SK-N-SH (cell line): ENCODE measurements at places on chromosomes 7 and 10.

GRCh38 chr7:50852901-50853300, 70.2 kb upstream of the GRB10 start:
- no peak for DNase-seq

GRCh38 chr7:130960208-130960988, 226.4 kb upstream of the KLF14 start:
- no peak for DNase-seq

DNA sequence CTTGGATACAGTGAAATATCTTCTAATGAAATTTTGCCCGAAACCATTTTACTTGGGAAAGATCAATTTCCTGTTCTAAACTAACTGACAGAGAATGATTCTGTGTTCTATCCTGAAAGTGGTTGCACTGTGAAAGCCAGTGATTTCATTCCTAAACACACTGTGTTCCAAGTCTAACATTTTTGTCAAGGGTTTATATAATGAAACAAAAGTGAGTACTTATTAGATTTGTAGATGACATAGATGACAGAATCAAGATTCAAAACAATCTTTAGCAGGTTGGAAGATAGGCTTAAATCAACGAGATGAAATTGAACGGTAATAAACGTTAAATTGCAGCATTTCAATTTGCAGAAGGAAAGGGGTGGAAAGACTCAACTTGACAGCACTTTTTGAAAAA, 13.3 kb downstream of the KAT6B start:
- no peak for DNase-seq

- no peak for DNase-seq
Measured at GRCh38 chr10:36437367-36437766, 688.0 kb upstream of the ANKRD30A start.

- DNase-seq: no peak
Measured at GRCh38 chr10:30178356-30178964, 119.1 kb upstream of the JCAD start.

DNA sequence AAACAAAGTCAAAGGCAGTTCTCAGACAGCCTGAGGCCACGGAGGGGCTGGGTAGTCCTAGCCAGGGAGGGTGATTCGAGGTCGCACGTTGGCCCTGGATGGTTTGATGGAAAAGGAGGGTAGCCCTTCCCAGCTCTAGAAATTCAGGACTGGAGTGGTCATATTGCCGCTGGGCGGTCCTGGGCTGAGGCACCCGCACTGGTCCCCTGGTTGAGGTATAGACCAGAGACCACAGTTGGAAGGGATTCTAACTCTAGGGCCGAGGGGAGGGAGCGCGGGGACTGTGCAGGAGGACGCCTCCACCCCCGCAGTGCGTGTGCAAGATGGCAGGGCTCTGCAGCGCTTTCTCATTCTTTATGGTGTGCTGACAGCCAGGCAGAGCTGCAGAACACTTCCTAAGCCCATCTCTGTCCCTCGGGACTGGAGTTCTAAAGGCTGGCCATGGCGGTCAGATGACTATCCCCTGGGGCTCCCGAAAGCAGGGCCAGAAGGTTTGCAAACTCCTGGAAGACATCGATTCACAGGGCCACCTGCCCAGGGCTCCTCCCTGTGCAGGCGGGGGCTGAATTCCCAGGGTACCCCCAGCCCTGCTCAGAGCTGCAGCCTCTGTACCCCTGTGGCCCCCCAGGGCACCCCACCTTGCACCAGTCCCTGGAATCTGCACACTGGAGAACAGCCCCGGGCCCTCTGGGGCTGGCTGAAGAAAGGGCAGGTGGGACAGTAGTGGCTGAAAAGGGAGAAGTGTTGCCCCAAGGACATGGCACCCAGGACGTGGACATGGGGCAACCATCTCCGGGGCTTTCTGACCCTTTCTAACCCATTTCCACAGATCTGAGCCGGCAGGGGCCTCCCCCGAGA, 51.0 kb upstream of the ELN start:
- DNase-seq: peak; percentile 54

DNA sequence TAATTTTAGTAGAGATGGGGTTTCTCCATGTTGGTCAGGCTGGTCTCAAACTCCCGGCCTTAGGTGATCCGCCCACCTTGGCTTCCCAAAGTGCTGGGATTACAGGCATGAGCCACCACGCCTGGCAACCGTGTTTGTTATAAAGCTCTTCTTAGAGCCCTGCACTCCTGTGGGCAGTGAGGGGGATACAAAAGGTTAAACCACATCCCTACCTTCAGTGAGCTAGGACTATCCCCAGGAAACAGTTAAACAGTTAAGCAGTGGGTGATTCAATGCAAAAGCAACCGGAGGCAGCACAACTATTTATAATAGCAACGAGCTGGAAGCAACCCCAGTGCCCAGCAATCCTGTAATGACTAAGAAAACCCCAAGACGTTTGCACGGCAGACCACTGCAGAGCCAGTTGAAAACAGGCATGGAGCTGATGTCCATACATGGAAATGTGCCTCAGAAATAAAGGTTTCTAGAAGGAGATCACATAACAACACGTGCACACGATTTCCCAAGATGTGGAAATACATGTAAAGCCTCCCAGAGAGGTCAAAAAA, 107.2 kb upstream of the LYZL2 start:
- DNase-seq: no peak

GRCh38 chr7:98211676-98212531, 665 bp downstream of the BHLHA15 start:
- peak; percentile 60 for DNase-seq

- no peak for DNase-seq
Measured at GRCh38 chr10:62761115-62761514, 43.4 kb upstream of the ADO start.

- no peak for DNase-seq
Measured at GRCh38 chr7:138244606-138245005, 168.3 kb downstream of the AKR1D1 start.

DNA sequence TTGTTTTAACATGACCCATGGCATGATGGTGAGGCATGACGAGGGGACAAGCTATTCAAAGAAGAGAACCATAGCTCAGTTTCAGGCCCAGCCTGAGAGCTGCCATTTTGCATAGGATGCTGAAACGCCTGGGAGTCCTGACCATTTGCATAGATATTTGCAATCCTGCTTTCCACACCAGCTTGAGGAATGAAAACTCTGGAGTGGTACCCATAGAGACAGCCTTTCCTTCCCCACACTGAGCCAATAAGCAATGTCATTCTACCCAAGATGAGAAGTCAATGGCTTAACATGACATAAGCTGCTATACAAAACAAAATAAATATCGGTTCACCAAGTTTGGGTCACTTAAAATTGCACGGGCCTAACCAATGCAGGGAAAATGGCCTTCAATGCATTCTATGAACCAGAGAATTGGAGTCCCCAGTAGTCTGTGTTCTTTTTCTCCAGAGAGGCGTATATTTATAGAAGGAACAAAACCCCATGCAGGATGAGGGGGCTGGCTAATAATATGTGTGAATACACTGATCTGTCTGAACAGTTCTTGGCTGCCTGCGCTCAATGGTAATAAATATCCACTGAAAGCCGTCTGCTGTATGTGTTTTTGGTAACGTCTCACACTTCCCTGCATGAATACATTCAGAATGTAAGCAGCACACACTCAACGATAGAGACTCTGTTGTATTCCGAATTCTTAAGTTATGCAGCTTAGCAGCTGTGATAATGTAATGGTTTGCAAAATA, 329.3 kb downstream of the FRMD4A start:
- no peak for DNase-seq

GRCh38 chr7:1987084-1987535, 245.6 kb downstream of the MAD1L1 start:
- DNase-seq: no peak

DNA sequence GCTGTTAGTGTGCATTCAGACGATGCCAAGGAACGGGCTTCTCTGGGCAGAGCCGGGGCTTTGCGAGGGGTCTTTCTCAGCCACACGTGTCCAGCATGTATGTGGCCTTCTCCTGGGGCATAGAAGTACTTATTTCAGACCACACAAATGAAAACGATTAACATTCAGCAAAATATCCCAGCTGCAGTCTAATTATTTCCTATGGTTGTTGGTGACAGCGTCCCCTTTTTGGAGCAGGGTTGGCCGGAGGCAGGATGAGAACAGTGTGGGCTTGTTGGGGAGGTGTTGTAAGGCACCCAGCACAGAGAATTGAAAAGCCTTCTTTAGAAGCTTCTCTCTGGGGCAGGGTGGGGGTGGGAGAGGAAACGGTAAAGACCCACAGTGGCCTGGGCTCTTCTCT, 54.2 kb downstream of the PTPRE start:
- no peak for DNase-seq

- DNase-seq: peak; percentile 51
Measured at GRCh38 chr10:58266826-58267712, 625 bp downstream of the IPMK start.

DNA sequence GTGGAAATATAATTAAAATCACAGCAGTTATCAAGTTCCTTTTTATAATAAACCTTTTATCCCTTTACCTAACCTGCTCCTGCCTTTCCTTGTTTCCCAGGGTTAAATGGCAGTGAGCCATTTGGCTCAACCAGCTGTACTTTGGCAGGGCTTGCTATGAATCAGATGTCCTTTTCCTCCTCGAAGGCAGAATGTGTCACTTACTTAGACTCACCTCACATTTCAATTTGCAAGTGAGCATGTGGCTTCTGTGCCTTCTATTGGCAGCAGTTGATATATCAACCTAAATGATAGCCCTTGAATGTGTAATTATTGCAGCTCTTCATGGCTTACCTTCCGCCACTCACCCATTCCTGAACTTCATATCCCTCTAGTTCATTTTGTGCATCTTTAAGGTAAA, 301.7 kb downstream of the CSTF2T start:
- no peak for DNase-seq

DNA sequence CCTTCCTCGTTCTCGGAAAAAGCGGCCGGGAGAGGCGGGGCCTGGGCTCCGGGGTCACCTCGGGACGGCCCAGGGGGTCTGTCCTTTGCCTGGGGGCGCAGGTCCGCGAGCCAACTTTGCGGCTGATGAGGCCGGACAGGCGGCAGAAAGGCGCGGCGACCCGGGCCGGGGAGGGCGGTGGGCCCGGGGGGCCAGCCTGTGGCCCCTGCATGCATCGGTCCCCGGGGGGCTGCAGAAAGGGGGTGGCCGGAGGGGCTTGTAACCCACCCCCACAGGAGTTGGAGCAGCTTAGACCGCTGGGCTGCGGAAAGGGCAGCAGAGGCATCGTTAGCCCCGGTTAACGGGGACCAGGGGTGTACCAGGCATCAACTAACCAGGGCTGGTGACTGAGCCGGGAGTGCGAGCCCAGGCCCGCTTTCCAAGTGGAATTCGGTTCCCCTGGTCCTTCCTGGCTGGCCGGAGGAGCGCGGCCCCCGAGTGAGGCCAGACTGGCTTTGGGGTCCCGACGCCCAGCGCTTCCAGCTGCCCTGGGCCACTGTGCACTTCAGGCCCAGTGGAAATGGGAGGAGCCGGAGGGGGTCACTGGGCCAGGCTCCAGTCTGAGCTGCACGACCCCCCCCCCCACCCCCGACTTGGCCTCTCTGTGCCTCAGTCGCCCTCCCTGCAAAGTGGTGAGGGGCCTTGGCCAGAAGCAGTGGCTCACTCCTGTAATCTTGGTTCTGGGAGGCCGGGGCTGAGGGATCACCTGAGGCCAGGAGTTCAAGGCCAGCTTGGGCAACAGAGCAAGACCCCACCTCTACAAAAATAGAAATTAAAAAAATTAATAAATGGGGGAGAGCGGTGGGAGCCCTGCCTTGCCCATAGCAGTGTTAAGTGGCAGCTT, 919 bp downstream of the SLC29A4 start:
- peak; percentile 86 for DNase-seq

GRCh38 chr10:121179006-121179405, 327.8 kb downstream of the WDR11 start:
- DNase-seq: no peak

GRCh38 chr10:285216-285615, 150.0 kb downstream of the ZMYND11 start:
- no peak for DNase-seq

DNA sequence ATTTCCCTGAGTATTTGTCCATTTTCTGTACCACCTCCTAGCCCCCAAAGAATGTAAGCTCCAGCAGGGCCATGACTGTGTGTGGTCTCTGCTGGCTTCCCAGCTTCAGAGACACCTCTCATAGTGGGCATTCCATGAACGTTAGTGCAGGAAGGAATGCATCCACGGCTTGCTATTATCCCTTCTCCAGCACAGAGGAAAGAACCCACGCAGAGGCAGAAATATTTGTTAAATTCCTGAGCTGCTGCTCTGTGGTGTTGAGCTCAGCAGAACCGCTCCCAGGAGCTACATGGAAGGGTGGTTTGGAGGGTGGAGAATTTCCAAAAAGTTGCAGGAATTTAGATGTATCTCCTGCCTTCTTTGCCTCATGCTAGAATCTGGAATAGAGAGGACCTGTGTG, 275.2 kb downstream of the POU6F2 start:
- DNase-seq: no peak

GRCh38 chr7:93890041-93890463, 501 bp downstream of the TFPI2 start:
- DNase-seq: peak; percentile 69

DNA sequence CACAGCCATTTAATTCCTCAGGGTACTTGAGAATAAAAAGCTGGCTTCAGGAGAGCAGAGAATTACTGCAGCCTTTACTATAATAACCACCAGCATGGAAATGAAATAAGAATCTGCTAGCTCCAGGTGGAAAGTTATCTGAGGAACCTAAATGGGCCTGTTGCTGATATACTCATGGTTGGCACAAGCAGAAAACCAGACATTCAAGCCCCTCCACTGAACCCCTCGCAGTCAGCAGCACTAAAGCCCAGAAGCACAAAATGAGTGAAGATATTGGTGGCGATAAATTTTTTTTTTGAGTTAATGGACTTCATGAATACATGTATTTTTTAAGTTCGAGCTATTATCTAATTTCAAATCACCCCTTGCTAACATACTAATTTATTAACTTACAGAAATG, 303.9 kb upstream of the NRP1 start:
- DNase-seq: peak; percentile 34

GRCh38 chr10:31148951-31149350, 117.3 kb upstream of the ZNF438 start:
- DNase-seq: no peak

DNA sequence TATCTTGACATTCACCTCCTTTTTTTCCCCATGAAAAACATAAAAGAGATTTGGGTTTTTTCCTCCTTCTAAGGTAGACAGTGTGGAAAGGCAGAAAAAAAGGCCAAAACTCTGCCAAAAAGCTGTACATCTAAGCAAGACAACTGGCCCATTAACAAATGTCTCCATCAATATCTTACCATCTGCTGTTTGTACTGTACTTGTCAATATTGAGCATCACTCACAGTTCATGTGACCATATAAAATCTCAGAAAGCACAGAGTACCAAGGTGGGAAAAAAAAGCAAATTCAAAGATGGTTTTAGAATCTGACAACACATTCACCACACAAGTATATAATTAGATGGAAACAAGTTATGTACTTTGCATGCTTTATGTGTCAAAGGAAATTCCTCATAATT, 52.6 kb downstream of the CACNA2D1 start:
- no peak for DNase-seq
